Activated CD8-positive, alpha-beta memory T cell treated with anti-CD3 and anti-CD28 coated beads for 4 hours (primary cell): ENCODE measurements at places on chromosomes 7 and 10.

DNA sequence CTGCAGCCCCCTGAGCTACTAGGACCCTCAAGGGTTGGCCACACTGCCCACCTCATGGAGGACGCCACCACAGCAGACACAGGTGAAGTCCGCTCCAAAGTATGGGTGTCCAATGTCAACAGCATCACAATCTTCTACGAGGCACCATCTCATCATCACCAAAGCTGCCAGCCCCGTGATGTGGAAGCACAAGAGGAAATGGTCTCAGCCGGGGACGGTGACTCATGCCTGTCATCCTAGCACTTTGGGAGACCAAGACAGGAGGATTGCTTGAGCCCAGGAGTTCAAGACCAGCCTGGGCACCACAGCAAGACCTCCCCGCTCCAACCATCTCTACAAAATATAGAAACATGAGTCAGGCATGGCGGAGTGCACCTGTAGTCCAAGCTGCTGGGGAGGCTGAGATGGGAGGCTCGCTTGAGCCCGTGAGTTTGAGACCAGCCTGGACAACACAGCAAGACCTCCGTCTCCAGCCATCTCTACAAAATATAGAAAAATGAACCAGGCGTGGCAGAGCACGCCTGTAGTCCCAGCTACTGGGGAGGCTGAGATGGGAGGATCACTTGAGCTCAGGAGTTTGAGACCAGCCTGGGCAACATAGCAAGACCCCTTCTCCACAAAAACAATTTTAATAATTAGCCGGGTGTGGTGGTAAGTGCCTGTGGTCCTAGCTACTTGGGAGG is 48.8 kb upstream of the MYL10 start:
- DNase-seq: no peak

GRCh38 chr7:120554960-120555571 is 282.1 kb downstream of the KCND2 start:
- no peak for DNase-seq

DNA sequence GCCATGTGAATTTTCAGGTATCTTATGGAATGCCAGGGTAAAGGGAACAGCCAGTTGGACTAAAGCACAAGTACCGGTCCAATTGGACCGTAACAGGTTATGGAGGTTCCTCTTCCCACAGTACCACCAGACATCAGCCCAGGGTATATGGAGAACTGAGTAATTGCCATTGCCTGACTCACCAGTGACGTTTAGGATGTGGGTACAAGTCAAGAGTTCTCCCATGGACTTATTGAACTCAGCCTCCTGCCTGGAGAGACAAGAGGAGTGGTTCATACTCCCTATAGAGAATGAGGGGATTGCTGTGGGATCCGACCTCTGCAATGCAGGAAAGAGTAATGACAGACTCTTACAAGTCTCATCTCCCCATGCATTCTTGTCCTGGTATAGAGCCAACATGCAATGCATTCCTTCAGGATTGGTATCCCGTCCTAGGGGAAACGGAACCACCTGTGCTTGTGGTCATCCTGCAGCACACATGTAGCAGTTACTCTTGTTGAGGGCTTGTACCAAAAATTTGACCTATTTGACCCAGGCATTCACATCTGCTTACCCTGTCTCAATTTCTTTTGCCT is 30.7 kb upstream of the ELOVL3 start:
- no peak for DNase-seq

DNA sequence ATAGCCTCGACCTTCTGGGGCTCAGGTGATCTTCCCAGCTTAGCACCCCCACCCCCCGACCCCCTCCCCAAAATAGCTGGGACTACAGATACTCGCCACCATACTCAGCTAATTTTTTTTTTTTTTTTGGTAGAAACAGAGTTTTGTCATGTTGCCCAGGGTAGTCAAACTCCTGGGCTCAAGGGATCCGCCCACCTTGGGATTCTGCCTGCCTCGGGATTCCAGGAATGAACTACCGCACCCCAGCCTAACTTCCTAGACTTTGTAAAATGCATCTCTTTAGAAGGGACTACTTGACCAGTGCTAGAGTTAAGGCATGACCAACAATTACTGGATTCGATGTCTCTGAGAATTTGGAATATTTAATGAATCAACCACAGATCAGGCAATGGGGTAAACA is 85.9 kb downstream of the MDFIC start:
- DNase-seq: no peak

- no peak for DNase-seq
These were observed 13.8 kb upstream of the HOXA2 start for GRCh38 chr7:27116031-27116961.

- no peak for DNase-seq
These were observed 331.5 kb upstream of the CNTNAP2 start for GRCh38 chr7:145784809-145785780.

DNA sequence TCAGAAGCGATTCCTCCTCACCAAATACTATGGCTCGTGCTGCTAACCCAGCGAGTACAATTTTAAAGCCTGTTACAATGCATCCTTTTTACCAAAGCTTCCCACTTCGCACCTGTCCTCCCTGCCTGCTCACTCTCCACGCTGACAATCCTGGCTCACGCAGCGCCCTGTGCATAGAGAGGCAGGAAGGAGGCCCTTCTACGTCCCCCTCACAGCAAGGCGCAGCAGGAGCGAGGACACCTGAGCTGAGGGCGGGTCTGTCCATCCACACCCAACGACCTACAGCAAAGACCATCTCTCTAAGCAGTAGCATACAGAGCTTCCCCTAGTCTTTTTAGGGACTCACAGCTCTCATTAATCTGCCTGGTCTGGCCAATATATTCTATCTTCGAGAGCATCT is 46.0 kb downstream of the MKI67 start:
- no peak for DNase-seq

DNA sequence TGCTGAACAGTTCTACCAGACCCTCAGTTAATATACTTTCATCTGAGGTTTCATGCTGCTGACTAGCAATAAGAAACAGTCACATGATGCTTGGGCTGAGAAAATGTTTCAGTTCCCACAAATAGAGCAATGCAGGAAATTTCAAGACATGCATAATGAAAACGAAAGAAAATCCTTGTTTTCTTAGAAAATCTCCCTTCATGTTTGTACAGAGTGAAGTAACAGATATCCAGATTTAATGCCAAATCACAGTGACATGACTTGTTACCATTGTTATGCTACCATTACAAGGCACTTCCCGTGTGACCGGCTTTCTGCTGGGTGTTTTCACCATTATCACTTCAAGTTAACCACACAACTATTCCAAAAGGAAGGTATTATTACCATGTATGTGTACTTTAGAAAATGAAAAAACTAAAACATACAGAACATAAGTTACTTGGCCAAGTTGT is 121.7 kb downstream of the DOCK4 start:
- no peak for DNase-seq

DNA sequence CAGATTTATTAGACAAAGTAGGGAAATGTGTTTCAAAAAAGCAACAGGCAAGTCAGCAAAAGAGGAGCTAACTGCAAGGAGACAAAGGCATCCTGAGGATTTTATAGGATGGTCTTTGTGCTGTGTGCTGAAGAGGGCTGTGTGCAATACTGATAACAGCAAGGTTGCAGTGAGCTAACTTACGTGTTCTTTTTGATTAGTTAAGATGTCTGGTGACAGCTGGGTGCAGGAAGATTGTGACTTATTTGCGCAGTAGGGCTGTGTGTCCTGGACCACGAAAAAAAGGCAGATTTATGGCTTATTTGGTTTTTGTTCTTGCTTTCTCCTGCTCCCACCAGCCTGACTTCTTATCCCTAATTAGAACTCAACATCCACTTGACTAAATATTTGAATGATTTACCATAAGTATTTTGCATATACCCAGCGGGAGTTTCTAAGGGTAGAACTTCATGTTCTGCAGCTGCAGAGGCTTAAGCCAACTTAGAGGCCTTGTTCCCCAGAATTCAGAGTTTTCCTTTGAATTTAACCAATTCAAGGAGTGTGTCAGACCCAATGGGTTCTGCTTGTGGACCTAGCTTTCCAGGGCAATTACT is 119.0 kb downstream of the ANKRD26 start:
- no peak for DNase-seq

GRCh38 chr7:115924411-115924810 is 106.2 kb downstream of the TFEC start:
- no peak for DNase-seq

- DNase-seq: no peak
These were observed 3.8 kb upstream of the DMTF1 start for GRCh38 chr7:87148332-87148955.

- no peak for DNase-seq
These were observed 22.7 kb upstream of the MAP3K8 start for GRCh38 chr10:30411263-30411662.

DNA sequence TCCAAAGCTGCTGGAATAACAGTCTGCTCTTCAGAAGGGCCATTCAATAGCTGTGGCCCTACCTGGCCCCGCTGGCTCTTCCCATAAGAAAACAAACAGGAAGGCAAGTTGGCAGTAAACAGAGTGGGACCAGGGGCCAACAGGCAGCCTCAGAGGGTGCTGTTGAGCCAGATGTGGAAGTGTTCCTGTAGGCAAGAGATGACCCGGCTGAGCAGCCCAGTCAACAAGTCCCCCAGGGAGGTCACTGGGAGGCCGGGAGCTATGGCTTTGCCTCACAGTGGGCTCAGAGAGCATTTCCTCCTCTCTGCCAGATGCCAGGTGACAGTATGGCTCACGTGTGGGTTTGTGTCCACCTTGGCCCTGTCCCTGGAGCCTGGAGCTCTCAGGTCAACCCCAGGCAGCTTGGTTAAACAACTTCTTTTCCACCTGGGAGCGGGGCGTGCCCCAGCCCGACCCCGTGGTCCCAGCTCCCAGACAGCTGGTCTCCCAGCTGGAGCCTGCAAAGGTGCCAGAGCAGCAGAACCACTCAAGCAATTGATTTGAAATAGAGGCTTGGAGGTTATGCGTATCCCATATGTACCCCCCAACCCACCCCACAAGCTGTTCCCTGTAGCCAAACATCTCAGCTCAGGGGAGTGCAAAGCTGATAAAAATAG is 33.8 kb upstream of the LOXL4 start:
- no peak for DNase-seq

- DNase-seq: no peak
These were observed 7.6 kb upstream of the ERVW-1 start for GRCh38 chr7:92485267-92485892.

- no peak for DNase-seq
These were observed 38.2 kb downstream of the ABCB5 start for GRCh38 chr7:20653636-20654035.

DNA sequence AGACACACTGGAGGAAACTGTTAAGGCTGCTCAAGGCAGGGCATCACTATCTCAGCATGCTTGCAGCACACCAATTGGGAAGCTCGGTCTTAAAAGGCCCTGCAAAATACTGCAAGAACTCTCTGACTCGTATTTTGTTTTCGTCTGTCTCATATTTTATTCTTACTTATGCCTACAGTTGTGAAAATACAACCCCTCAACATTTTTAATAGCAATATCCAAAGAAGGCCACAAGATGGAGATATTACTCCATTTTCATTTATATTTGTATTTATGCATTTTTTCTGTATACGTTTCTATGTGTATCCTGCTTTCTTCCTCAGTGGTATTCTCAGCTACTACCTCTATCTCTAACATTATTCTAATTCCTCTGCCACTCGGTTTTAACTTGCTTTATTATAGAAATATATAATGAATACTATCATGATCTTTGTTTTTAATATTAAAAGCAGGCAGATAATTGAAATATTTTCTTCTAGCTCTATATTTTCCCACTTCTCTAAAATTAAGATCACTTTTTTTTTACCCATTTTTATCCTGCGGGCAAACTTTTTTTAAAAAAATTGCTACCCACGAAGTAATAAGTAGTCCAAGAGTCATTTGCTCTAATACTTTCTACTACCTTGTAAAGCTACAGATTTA is 10.0 kb downstream of the DNAJC1 start:
- DNase-seq: no peak

- DNase-seq: no peak
These were observed 157.0 kb downstream of the PTPN20 start for GRCh38 chr10:47067949-47068940.

DNA sequence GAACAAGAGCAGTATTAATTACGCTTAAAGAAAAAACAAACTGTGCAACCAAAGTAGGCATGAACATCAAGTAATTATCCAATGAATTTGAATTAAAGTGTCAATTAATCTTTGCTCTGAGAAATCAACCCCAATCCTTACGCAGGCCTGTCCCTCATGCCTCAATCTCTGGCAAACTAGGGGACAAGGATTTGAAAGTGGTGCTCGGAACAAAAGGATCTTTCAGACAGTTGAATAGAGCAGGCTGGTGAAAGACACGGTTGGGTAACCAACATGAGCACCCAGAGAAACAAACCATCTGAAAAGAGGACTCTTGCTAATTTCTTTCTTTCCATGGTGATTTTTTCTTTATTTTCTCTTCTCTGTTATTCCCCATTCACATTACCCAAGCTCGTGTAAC is 203.5 kb upstream of the PHF14 start:
- DNase-seq: no peak

GRCh38 chr7:159017741-159018140 is 126.9 kb downstream of the VIPR2 start:
- DNase-seq: no peak

DNA sequence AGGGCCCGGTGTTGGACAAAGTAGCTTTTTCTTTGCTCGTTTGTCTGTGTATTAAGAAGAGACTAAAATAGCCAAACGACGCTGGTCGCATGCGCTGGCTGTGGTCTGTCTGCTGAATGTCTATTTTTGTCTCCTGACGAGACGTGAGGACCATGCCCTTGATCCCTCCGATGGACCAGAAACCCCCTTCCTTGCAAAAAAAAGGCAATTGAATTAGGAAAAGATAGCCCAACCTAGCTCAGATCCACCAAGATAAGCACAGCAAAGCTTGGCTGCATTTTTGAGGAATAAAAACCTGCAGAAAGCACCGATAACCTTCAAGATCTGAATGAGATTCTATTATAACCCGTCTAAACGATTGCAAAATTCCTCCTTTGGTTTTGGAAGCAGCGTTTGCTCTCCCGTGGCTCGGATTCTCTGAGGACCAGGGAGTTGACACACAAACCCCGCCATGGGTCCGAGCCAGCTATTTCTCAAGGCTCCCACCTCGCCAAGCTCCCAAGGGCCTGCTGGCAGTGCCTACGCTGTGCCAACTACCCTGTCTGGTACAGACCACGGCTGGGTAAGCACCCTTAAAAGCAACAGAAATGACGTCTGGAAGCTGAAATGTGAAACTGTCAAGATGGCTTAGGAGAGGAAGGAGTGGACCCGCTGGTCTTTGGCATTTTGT is 17.7 kb upstream of the TTYH3 start:
- DNase-seq: no peak

- DNase-seq: no peak
These were observed 289.6 kb downstream of the PPP1R3A start for GRCh38 chr7:113628948-113629847.

GRCh38 chr10:48907730-48908129 is 31.9 kb downstream of the LRRC18 start:
- no peak for DNase-seq

- DNase-seq: no peak
These were observed 70.0 kb upstream of the INSYN2A start for GRCh38 chr10:127266431-127266830.

GRCh38 chr10:8035006-8035640 is 19.4 kb upstream of the GATA3 start:
- DNase-seq: no peak

DNA sequence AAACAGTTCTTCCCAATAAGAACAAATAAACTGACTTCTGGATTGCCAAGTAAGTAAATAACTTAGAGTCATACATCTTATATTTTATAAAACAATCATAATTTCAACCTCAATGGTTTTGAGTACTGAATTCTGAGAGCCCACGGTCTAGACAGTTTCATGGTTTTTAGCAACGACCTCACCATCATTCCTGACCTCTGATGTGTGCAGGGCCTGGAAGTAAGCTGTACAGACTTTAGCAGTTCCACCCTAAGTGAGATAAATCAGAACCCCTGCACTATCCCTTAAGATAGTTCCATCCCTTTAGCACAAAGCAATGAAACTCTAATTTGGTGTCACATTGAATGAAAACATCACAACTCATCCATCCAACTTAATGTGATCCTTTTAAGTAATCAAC is 86.0 kb downstream of the NEBL start:
- DNase-seq: no peak
